Retina (tissue), 1 donor: ENCODE measurements at places on chromosomes 16 and 17.

DNA sequence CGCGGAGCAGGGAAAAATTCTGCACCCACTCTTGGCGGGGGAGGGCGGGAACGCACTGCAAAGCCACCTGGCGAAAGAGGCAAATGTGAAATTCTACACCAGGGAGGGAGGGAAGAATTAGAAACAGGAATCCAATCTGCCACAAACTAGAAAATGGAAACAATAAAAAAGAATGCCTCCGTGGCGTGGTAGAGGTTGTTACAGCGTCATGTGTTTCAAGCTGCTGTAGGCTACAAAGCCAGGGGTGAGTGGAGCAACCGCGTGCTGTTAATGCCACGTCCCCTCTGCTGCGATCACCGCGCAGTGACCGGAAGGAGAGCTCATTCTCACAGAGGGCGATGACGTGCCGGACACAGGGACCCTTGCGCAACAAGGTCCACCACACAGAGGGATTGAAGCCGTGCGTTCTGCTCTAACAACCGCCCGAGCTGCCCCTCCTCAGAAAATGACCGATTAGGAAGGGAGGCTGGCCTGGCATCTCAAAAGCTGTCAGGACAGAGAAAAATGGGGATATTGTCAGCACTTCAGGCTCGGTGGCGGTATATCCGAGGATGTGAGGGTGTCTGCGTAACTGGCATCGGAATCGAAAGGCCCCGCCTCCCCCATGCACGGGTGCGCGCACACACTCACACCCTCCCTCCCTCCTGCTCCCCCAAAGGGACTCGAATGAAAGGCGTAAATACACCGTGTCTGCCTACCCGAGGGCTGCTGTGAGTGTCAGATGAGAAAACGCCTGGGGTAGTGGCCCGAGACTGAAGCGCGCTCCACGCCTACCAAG, 70.8 kb upstream of the TNRC6C start:
- DNase-seq: peak; percentile 86

- DNase-seq: no peak
Measured at GRCh38 chr17:77501751-77502625, 361.2 kb downstream of the SEC14L1 start.

DNA sequence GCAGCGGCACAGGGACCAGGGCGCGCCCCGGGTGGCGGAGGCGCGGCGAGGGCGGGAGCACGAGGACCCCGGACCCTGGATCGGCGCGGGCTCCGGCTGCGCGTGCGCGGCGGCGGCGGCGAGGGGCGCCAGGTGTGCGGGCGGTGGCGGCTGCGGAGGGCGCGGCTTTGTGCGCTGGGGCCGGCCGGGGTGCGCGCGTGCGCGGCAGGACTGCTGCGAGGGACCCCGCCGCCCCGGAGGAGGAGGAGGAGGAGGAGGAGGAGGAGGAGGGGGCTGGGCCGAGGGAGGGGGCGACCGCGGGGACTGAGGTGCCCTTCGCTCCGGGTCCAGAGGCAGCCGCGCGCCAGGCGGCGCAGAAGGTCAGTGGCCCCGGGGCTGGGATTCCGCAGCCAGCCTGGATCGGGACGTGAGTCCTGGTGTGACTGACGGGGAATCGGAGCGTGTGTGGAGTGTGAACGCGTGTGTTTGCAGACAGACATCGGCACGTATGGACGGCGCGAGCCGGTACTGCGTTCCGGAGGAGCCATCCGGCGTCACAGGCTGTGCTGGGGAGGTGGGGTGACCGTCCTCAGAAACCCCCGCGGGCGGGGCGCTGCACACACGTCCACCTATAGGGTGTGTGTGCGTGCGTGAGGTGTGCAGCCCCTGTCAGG, 19.5 kb upstream of the RAP1GAP2 start:
- DNase-seq: peak; percentile 78

- no peak for DNase-seq
Measured at GRCh38 chr17:62696726-62697490, 69.4 kb downstream of the MRC2 start.

GRCh38 chr17:2366747-2367494, 29.6 kb downstream of the SGSM2 start:
- DNase-seq: no peak

- DNase-seq: no peak
Measured at GRCh38 chr16:86662195-86662594, 83.8 kb downstream of the FOXL1 start.

GRCh38 chr17:949623-950303, 29.8 kb downstream of the NXN start:
- DNase-seq: peak; percentile 90

- DNase-seq: peak; percentile 17
Measured at GRCh38 chr16:65991149-65991701, 375.3 kb upstream of the CDH5 start.

GRCh38 chr16:54846766-54847165, 83.9 kb upstream of the IRX5 start:
- DNase-seq: no peak

GRCh38 chr16:55282441-55282840, 41.6 kb upstream of the IRX6 start:
- DNase-seq: no peak

- DNase-seq: peak; percentile 63
Measured at GRCh38 chr17:1484676-1485422, 7.6 kb downstream of the MYO1C start.

DNA sequence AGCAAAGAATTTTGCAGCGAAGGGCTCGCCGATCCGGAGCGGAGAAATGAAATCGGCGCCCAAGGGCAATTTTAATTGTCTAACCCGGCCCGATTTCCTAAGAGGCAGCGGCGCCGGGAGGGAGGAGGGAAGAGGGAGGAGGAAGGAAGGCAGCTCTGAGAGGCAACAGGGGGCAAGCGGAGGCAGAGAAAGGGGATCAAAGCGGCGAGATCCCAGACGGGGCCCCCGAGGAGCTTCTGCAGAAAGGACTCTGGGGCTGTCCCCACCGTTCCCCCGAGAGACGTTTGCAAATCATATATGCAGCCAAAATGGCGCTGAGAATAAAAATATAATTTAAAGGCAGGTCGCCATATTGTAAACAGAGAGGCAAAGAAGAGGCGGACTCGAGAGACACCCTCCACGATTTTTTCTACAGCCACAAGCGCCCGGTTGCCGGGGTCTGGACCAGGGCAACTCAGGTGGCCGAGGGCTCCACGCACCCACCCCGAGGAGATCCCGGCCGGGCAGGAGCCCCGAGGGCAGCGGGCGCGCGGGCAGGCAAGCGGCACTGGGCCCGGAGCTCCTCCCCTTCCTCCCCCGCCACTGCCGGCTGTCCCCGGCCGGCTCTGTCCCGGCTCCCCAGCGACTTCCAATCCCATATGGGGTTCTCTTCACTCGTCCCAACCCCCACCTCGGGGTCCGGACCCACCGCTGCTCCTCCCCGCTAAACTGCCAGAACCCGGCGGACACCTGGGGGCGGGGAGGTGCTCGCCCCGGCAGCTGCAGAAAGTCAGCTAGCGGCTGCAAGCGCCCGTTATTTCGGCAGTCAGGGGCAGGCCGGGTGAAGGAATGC, 1.9 kb downstream of the PHF12 start:
- DNase-seq: peak; percentile 91

DNA sequence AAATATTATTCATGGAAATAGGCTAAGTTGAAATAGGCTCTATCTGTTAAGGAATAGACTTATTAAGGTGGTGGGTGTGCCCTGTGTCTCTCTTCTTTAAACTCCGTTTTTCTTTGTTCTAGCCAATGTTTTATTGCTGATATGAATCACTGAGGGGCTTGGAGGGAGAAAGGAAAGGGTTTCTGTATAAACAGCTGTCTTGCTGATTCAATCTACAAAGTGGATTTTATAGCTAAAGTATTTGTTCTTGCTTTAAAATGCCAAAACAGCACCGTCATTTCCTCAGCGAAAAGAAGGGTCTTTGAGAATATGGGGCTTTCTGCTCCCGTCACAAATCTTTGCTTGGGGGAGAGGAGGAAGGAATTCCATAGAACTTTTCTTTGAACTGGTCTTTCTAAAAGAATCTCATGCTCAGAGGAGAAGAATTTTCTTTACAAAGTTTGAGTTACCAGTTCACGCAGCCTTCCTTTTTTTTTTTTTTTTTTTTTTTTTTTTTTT, 39.3 kb downstream of the MSI2 start:
- DNase-seq: no peak

- DNase-seq: no peak
Measured at GRCh38 chr17:82661717-82662683, 13.8 kb upstream of the WDR45B start.

- no peak for DNase-seq
Measured at GRCh38 chr17:68595986-68596385, 5.2 kb downstream of the FAM20A start.

DNA sequence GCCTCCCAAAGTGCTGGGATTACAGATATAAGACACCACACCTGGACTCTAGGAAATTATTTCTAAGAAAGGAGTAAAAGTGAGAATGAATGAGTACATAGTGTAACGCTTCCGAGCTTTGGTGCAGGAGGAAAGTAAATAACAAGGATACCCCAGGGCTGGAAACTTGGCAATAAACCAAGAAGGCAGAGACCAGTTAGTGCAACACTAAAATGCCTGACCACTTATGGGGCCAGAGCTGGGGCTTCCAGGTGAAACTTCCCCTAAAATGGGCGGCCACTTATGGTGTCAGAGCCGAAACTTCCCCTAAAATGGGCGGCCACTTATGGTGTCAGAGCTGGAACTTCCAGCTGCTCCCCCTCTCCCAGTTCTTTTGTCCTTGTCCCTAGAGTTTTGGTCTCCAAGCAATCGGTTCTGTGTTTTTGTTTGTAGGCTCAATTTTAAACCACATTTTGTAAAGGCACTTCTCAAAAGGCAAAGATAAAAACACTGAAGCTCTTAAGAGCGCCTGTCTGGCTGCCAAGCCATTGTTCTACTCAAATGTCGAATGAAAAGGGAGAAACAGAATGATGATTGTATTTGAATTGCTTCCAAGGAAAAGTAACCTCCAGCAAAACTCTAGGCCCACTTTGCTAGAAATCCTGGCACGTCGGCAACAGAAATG, 63.9 kb downstream of the NXN start:
- no peak for DNase-seq

GRCh38 chr16:55078699-55079410, 148.2 kb downstream of the IRX5 start:
- no peak for DNase-seq

DNA sequence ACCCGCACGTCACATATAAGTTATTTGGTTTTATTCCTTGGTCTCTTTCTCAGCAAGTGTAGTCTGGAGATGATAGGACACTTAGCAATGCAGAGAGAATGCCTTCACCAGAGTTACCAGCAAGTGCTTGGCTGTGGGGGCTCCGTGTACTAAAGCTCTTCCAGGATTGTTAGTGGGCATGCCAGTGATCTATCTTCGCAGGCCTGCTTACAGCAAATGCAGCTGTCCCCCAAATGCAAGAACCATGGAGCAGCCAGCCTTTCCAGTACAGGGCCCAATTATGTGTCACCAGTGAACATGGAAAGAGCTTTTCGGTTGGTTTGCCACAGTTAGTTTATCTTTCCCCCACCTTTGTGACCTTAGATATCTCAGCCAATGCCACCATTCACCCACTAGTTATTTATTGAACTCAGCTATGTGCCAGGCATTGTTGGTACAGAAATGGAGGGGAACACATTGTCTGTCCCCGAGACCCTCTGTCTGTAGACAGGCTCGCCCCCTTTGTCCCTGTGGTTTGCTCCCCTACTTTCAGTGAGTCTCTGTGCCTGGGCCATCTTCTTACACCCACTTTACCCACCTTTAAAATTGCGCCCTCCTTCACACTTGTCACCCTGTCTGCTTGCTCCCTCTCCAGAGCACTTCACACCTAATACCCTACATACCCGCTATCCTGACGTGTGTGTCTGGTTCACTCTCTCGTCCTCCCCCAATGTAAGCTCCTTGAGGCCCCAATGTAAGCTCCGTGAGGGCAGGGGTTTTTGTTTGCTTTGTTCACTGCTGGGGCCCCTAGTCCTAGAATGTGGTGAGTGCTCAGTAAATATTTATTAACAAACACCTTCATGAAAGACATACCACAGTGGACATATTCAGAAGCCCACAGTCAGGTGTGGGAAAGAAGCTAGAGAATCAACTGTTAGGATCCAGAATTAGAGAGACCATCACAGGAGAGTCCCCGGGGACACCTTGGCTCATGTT, 13.3 kb downstream of the USP10 start:
- DNase-seq: no peak

GRCh38 chr17:19339341-19339815, 23.1 kb downstream of the B9D1 start:
- DNase-seq: no peak

GRCh38 chr17:71959154-71959553, 161.7 kb upstream of the SOX9 start:
- no peak for DNase-seq

- DNase-seq: no peak
Measured at GRCh38 chr17:48841395-48841831, 10.6 kb downstream of the CALCOCO2 start.

DNA sequence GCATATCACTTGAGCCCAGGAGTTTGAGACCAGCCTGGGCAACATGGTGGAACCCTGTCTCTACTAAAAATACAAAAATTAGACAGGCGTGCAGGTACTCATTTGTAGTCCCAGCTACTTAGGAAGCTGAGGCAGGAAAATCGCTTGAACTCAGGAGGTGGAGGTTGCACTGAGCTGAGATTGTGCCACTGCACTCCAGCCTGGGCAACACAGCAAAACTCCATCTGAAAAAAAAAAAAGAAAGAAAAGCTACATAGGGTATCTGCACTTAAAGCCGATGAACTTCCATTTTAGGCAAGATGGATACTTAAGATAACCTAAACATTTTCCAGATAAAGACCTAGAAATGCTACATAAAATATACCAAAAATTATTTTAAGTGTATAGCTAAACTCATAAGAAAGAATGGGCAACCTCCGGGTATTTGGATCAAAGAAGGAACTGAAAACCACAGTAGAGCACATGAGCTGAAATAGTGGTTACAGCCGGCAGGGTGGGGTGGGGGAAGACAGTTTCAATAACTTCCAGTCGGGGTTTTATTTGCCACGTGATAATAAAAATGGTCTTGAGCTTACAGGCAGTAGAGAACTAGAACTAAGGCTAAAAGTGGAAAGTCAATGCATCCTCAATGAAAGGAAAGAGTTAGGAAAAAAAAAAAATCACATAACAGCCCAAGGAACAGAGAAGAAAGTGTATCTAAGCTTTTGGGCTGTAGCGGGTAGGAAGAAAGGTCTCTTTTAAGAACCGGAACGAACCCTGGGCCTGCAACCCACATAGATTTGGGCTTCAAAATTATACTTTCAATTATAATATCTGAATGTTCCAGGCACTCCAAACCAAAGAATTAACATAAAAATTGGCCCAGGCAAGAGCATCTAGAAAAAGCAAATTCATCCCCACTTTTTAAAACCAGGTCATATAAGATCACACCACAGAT, 53.1 kb downstream of the CFDP1 start:
- no peak for DNase-seq
